Activated effector memory CD4-positive, alpha-beta T cell treated with anti-CD3 and anti-CD28 coated beads, Interleukin-2, amount 50 U/mL, for 16 hours (primary cell): ENCODE measurements at places on chromosomes 1 and 21.
A peak's percentile ranks its signal among the peaks of the same experiment; 100 is the strongest.

DNA sequence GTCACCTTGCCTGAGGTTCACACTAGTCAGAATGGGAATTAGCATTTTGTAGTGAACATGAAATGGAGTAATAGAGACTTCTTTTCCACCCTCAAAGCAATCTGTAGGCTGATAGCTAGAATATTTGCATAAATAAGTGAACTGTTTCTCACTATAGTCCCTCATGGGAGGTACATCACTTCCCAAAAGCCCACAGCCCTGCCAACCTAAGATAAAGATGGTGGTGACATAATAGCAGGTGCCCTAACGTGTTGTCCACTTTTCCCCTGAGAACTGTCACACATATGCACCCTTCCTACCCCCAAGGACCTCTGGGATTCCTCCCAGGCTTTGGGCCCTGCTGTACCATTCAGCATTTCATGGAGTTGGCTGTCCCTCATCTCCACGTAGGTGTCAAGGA is 4.4 kb downstream of the TMEM35B start:
- DNase-seq = no peak

- peak; percentile 43 for DNase-seq
Observed at GRCh38 chr21:46077674-46078101, 20.2 kb upstream of the COL6A2 start.

DNA sequence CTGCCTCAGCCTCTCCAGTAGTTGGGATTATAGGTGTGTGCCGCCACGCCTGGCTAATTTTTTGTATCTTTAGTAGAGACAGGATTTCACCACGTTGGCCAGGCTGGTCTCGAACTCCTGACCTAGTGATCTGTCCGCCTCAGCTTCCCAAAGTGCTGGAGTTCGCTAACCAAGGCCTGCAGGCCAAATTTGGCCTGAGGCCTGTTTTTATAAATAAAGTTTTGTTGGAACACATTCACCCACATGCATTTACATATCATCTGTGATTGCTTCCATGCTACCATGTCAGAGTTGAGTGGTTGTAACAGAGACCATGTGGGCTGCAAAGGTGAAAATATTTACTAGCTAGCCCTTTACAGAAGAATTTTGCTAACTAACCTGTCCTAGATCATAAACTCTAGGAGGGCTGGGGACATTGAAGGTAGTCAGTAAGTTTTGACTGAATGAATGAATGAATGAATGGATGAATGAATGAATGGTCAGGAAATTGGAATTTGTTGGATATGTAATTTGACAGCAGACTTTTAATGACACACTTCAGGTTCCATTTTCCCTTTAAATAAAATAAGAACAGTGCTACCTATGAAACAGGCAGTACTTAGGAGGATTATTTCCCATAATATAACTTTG is 38.4 kb downstream of the ROR1 start:
- DNase-seq = no peak

DNA sequence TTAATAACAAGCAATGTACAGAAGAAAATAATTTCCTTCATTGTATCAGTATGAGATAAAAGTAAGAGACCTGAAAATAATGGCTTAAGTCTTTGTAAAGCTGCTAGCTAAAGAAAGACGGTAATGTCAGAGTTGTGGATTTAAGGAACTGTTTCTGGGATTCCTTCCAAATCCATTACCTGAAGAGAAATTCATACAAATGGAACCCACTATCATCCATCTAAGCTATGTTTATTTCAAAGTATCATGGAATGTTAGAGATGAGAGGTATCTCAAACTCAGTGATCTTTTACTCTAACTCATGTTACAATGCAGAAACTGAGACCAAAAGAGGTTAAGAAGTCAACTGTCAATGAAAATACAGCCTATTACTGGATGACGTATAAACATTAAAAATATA is 197.7 kb downstream of the DENND1B start:
- no peak for DNase-seq

DNA sequence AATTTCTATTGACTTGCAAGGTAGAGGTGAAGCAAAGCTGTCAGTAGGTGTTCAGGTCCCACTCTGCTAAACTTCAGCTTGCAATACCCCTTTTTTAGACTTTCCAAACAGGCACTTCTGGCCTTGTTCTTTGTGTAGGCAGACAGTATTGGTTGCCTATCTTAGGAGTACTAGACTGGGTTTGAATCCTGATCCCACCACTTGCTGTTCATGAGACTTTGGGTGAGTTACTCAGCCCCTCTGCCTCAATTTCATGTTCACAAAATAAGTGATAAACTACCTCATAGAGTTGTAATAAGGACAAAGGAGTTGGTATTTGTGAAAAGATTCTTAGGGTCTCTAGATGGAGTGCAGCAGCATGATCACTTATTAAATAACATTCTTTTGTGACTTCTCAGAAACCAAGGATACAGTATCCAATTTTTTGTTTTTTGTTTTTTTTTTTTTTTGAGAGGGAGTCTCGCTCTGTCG is 5.2 kb downstream of the RCC1 start:
- DNase-seq = peak; percentile 51

DNA sequence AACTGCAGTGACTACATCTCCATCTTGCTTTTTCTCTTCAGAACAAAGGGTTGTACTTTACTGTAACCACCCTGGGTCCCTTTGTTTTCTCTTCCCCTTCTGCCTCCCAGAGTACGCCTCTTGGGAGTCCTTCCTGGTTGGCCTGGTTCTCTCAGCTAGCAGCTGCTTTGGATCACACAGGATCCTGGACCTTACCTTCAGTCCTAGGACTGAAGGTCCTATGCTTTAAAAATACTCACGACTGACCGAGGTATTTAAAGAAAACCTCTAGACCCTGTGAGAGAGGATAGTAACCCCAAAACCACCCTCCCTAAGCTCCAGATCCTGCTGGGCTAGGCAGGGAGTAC is 4.8 kb downstream of the TRIM45 start:
- no peak for DNase-seq

DNA sequence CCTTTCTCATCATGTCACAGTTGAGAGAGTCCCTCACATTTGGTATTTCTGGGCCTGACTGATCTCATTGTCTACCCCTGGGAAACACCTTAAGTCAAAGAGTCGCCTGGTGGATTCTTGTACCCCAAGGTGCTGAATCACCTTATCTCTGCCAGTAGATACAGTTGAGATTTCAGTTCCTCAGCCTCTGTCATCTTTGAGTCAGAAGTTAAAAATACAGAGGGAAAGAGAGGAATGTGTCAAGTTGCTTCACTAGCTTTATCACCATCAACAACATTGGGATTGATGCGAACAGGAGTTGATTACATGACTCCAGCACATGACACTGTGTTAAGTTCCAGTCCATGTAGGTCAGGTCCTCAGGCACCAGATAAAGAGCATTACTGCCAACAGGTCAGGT is 513.0 kb downstream of the NUF2 start:
- DNase-seq = no peak

DNA sequence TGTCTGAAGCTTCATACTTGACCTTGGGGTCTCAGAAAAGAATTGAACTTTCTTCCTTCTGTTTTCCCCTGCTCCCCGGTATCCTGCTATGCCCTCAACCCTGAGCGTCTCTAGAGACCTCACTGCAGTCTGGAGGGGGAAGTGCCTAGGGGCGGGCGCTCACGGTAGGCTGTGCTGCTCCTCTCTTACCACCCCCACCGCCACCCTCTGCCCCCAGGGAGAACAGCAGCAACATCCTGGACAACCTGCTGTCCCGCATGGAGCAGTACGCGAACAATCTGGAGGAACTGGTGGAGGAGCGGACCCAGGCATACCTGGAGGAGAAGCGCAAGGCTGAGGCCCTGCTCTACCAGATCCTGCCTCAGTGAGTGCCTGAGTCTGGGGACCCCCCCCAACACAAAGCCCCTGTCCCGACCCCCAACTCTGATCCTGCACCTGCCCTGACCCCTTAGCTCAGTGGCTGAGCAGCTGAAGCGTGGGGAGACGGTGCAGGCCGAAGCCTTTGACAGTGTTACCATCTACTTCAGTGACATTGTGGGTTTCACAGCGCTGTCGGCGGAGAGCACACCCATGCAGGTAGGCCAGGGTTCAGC is 10.3 kb downstream of the NPR1 start:
- DNase-seq = no peak

- no peak for DNase-seq
Observed at GRCh38 chr1:55064861-55065263, 25.5 kb downstream of the PCSK9 start.

DNA sequence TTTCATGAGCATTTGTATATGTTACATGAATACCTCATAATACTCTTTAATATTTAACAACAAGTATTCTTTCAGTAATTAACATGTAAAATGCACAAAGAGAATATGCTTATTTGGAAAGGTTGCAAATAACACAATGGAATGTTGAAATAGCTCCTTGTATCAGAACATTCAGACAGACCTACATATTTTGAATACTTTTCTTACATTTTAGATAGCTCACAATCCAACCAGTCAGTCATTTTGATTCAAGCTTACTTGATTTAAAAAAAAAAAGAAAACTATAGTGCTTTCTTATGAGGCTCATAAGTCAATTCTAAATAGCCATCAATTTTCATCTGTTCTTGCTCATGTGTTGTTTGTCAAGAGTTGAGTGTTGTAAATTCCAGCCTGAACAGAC is 518.8 kb downstream of the ADGRL2 start:
- no peak for DNase-seq

DNA sequence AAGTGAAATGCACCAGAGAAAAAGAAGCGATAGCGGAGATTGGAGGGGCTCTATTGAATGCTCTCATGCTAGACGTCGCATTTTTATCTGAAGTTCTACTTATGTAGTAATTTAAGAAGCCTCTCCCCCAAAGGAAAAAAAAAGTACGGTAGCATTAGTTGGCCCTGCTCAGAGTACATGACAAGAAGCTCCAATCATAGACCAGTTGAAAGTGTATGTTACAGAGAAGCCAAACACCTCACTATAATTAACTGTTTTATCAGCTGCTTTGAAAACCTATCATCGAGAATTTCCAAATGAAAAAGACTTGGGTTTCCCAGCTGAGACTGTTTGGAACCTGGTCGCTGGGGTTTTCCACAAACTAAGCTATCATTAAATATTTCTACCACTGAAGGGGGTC is 19.6 kb upstream of the OVAAL start:
- DNase-seq = no peak

- no peak for DNase-seq
Observed at GRCh38 chr1:46043458-46044017, 88.9 kb downstream of the PIK3R3 start.

DNA sequence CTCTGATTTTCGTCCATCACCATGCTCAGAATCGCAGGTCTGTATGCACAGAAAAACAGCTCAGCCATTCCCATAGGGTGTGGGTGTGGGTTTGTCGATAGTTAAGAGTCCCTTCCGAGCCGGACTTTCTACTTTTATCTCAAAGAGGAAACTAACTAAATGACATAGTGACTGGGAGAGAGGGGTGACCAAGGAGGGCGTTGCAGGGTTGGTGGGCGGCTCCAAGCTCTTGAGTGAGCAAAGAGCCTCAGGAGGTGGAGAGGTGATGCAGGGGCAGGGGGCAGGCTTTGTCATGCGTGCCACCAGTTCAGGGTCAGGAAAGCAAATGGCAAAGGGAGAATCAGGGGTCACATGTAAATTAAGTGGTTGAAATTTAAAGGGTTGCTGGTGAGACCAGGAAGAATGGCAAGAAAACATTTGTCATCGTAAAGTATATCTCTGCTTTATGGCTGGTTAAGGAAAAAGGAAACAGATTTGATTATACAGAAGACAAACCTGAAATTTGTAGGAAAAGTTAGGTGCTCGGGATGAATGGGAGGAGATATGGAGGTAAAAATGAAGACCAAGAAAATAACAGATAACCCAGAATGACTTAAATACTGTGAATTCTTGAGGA is 249.0 kb downstream of the SETD4 start:
- no peak for DNase-seq

- no peak for DNase-seq
Observed at GRCh38 chr21:37821786-37822450, 94.3 kb downstream of the KCNJ6 start.

GRCh38 chr1:3654549-3655281 is 2.4 kb downstream of the TP73 start:
- DNase-seq = no peak

- no peak for DNase-seq
Observed at GRCh38 chr1:57820356-57821095, 396.7 kb upstream of the DAB1 start.

DNA sequence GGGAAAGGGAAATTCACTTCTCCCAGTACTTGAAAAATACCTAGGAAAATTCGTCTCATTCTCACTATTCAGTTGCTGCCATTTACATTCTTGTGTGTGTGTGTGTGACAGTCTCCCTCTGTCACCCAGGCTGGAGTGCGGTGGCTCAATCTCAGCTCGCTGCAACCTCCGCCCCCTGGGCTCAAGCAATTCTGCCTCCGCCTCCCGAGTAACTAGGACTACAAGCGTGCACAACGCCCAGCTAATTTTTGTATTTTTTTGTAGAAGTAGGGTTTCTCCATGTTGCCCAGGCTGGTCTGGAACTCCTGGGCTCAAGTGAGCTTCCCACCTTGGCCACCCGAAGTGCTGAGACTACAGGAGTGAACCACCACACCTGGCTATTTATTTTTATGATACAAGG is 1.2 kb downstream of the SNAPIN start:
- DNase-seq = peak; percentile 54

DNA sequence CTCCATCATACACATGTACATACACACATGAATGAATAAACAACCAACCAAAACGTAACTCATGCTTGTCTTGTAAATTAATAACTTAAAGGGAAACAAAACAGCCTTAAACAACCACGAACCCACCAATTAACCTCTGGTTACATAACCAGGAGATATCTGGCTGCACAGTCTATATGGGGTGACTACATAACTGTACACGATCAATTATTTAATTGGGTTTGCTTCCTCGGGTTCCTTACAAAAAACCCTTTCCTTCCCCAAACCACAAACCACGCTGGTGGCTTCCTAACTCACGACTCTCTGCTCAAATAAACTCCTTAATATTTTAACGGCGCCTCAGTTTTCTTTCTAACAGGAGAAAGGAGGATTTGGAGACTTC is 744 bp downstream of the ZNF670 start:
- no peak for DNase-seq

- peak; percentile 71 for DNase-seq
Observed at GRCh38 chr1:84862810-84863251, 30.2 kb downstream of the LPAR3 start.
